ENCODE measurements at places on chromosomes 16 and 17.

DNA sequence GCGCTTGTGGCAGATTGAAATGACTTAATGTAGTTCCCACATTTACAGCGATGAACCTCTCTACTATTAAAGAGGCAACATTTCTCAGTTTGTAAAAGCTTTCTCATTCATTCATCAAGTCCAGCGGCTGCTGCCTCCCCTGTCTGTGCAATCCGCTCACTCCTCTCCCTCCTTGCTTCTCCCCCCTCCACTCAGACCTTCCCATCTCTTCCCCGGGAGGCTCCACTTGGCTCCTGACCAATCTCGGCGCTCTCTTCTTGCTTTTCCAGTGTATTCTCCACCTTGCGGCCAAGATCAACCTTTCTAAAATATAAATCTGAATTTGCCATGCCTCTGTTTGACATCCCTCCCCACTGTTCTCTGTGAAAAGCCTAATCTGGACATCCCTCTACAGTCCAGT is 117.5 kb downstream of the ASIC2 start:
- no peak for DNase-seq

DNA sequence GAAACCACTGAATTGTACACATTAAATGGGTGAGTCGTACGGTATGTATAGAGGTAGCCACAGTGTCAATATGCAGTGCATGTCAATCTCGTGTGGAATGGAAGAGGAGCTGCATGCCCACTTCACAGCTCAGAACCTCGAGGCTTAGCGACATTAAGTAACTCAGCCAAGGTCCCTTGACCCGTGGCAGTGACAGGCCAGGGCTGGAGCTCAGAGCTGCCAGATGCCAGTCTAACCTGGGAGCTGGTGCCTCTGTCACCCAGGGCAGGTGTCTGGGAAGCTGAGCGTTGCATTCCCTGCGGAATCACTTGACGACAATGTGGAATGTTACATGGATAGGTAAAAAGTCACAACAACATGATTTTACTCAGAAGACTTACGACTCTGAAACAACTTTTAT is 298.1 kb downstream of the FOXL1 start:
- no peak for DNase-seq

DNA sequence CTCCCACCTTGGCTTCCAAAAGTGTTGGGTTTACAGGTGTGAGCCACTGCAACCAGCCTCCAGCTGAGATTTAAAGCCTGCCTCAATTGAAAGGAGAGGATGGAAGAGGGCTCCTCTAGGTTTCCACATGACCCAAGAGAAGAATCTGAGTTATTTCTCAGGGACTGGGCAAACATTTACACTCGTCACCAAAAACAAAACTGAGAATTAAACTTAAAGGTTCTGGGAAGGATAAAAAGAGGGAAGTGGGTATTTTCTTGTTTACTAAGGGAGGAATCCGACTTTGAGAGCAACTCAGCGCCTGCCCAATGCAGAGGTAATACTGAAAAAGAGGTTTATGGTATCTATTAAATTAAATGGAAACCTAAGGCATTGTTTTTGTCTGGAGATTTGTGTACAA is 13.3 kb downstream of the HOXB1 start:
- no peak for DNase-seq

- DNase-seq = no peak
These were observed 3.0 kb downstream of the NGFR start for GRCh38 chr17:49498029-49498615.

DNA sequence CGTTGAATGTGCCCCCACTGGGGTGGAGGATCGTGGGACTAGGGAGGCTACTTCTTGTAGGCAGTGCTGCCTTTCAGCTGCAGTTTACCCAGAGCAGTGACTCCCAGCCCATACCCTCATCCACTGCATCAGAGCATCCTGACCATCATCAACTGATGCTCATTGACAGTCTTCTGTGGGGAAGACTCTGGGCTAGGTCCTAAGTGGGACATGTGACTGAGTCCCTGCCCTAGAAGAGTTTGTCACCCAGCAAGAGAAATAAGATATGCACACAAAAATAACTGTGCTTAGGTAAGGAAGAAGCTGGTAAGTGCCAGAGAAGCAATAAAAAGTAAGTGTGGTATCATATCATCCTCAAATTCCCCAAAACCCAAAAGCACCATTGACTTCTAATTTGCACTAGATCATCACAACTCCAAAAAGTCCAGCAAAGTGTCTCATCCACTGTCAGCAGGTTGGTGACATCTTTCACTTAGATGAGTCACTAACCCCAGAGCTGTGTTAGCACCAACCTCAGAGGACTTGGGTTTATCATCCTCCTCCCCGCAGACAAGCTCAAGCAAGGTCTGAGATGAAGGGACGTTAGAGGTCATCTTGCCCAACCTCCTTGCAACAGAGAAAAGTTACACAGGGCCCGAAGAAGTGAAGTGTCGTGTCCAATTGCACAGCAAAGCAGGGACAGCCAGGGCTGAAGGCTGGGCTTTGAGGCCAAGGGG is 99.0 kb downstream of the CCDC182 start:
- DNase-seq = no peak

DNA sequence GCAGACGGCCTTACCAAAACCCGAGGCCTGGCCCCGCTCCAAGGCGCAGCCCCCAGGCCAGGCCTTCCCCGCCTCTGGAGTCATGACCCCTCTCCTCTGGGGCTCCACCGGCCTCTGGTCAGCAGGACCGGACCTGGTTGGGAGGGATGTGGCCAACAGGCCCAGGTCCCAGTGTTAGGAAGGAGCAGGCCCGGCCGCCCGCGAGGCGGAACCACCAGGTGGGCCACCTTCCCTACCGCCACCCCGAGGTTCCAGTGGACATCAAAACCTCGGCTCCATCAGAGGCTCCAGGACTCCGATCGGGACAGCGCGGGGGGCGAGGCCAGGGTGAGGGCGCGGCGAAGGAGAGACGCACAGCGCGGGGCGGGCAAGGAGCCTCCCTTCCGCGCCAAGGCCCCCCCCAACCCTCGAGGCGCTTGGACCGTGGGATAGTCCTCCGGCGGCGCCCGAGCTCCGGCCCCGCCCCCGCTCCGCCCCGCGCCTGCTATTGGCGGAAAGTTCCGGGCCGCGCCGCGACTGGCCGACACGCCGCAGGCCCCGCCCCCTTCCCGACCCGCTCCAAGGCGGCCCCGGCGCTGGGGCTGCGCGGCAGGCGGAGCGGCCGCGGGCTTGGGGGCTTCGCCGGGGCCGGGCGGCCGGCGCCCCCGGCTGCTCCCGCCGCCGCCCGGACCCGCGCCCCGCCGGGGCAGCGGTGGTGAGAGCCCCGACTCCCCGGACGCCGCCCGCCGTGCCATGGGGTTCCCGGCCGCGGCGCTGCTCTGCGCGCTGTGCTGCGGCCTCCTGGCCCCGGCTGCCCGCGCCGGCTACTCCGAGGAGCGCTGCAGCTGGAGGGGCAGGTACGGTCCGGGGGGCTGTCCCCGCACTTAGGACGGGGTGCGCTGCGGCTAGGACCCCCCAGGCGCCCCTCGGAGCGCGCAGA is at the start of gene METRN:
METRN (plus strand) TSS at position 561 of the 919 bp plus-strand sequence; CDS start at position 733, 172 bp downstream.
- DNase-seq = peak; percentile 77

- no peak for DNase-seq
These were observed 9.6 kb downstream of the CALCOCO2 start for GRCh38 chr17:48840441-48840840.

DNA sequence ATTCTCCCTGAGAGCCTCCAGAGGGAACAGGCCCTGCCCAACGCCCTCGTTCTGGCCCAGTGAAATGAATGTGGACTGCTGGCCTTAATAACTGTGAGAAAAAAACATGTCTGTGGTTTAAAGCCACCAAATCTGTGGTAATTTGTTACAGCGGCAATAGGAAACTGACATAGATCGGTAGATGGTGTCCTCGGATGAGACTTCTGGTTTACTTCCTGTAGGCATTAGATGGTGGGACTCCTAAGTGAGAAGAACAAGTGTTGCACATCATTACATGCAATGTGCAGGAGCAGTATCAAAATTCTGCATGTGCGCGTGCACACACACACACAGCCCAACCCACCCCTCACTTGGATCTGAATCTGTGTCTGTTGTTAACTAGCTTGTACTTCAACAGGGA is 42.0 kb downstream of the CDK5R1 start:
- no peak for DNase-seq

DNA sequence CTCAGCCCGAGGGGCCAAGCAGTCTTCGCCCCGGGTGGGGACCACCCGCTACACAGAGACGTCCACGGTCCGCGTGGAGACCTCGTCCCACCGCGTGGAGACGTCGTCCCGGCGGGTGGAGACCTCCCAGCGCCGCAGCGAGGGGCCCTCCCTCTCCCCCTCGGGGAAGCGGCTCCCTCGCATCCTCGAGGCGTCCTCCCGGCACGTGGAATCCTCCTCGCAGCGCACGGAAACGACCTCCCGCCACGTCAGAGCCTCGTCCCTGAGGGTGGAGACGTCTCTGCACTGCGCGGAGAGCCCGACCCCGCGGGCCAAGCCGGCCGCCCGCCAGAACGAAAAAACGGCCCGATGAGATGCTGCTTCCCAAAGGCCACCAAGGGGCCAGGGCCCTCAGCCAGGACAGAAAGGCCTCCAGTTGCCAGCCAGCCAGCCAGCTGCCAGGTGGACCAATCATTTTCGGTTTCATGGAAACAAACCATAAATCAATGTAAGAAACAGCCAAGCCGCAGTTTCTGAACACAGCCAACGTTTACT is 424 bp downstream of the C17orf100 start:
- DNase-seq = no peak

GRCh38 chr16:4874666-4875065 is 27.4 kb downstream of the UBN1 start:
- DNase-seq = no peak

DNA sequence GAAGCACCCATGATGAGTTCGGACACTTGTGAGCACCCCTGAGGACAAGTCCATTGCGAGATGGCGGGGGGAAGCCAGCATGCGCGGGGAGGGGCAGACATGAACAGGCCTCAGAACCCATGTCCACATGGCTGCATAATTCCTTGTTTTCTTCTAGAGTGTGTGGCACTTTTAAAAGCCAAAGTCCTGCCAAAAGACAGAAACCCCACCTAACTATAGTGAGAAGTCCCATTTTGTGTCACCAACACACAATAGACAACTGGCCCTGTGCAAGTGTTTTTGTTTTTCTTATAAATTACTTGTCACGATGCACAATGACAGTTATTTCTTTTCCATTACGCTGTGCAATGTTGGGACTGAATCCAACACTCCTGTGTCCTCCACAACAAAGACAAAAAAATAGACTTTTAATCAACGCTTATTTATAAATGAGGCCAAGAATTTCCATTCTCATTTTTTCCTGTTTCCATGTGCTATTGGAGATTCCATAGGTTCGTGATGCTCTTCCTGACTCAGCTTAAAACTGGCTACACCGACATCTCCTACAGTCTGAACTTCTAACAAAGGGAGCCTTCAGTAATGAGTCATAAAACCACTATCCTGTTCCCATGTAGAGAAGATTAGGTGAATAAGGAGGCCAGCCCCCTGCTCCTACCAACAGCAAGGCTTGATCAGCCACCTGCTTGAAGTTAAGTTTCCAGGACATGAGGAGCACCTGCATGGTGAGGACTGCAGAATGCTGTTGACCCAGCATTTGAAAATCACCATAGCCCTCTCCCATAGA is 98.9 kb downstream of the ZNF423 start:
- DNase-seq = no peak

- DNase-seq = no peak
These were observed 44.6 kb upstream of the GSE1 start for GRCh38 chr16:85568519-85568918.

- DNase-seq = no peak
These were observed 2.8 kb downstream of the USP22 start for GRCh38 chr17:21039839-21040575.

All from GDM1 (cell line).